ENCODE measurements at places on chromosomes 3 and 15.

DNA sequence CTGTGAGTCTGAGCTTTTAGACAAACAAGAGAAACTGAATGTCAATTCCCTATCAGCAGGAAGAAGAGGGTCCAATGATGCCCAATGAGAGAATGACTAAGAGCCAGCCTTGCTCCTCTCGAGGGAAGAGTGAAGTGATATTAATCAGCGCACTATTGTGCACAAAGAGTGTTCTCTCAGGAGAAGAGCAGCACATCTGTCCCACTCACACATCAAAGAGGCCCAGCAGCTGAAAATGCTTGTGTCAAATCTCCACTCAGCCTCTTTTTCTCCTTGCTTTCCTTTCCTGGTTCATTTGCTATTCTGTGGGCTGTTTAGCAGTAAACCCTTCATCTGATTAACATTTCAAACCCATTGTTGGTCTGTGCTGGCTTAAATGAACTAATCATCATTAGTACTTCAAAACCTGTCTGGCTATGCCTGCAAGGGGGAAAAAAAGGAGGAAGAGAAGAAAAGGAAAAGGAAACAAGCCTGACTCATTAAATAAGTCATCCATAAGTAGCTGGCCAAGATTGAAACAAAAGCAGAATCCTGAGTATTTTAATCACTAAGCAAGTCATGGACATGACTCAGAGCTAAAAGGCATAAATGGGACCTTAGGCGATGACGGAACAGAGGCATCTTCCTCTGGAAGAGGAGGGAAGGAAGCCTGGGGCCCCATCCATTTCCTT, 912.7 kb downstream of the TUSC7 start:
- DNase-seq = no peak

DNA sequence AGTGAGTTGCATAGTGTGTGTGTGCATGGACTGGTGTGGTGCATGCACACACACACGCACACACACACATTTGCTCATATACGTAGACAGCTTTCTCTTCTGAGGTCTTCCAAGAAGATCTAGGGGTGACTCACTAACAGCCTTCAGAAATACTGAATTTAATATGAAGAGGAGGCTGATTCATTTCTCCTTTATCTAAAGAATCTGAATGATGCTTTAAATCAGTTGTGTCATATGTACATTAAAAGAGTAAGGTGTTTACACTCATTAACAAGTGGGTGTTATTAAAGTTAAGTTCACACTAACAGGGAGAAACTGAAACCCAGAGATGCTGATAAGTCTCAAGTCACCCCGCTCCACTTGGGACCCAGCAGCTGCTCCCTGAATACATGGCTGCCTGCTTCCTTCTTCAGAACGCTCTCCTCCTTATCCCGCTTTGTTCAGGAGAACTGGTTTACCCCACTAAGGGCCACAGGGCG, 22.0 kb downstream of the TMPRSS7 start:
- DNase-seq = no peak

DNA sequence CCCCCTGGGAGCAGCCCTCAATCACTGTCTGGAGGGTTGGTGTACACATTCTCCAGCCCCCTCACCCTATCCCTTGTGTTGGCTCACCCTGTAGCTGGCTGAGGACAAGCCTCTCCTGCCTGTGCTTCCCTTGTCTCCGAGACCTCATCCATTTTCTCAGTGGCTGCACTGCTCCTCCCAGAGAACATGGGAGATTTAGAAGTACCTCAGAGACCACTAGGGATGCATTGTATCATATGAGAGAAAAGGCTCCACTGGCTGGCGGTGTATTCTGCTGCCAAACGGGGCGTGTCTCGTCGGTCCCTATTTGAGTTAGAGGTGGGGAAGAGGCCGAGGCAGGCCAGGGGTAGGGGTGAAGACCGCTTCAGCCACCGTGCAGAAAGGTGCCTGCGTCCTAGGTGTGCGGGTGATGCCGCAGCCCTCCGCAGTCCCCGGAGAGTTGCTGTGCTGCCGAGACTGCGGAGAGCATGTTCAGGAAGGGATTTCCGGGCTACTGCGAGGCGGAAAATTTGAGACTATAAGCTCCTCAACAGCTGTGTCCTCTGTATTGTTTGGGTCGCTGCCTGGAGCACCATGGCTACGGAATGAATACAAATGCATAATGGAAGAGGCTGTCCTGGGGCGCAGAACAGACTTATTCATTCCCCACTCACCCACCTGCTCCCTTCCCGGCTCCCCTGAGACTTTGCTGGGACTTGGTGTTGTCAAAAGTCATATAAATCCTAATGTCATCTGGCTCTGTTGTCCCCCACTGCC, 43.8 kb downstream of the SPSB4 start:
- no peak for DNase-seq

DNA sequence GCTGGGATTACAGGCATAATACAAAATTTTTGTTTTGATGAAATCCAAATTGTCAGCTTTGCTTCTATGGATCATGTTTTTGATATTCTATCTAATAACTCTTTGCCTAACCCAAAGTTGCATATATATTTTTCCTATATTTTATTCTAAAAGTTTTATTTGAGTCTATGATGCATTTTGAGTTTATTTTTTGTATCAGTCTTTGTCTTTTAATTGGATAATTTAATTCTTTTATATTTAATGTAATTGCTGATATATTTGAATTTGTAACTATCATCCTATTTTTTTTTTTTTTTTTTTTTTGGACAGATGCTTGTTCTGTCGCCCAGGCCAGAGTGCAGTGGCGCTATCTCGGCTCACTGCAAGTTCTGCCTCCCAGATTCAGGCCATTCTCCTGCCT, 19.7 kb upstream of the DENND4A start:
- DNase-seq = no peak

DNA sequence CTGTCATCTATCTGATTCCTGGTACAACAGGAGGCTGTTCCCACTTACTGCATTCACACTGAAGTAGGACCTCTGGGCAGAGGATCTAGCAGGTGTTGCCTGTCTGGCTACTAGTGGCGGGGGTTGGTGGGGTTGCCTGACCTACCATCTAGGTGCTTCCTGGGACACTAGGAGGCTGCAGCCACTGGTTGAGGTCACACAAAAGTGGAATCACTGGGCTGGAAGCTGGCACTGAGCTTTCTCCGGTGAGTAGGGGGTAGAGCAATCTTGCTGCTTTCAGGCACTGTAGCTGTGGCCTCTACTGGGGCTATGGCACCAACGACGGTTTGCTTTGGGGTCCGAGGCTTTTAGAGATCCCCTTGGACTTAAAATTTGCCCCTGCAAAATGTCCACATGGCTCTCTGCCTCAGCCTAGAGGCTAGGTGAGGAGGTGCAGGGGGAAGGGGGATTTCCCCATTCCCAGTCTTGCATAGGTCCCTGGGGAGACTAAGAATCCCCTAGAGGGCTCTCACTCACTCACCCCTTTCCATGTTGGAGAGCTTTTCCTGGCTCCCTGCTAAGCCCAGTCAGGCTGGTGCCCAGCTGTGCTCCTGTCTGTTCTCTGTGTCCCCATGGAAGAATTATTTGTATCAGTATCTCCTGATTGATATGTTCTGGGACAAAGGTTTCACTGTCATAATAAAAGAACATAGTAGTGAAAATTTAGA, 397.7 kb upstream of the EPHA6 start:
- no peak for DNase-seq

GRCh38 chr3:191005790-191006189, 143.3 kb upstream of the GMNC start:
- no peak for DNase-seq

All from activated CD4-positive, alpha-beta T cell treated with anti-CD3 and anti-CD28 coated beads, Interleukin-2, amount 50 U/mL, for 24 hours (primary cell).